ENCODE measurements at places on chromosomes 12 and 14.
A peak's percentile ranks its signal among the peaks of the same experiment; 100 is the strongest.

- H3K4me3 ChIP-seq = no peak overlapping the region
- H3K36me3 ChIP-seq = no peaks in the 10 kb centered on the region
- no peak for DNase-seq
- H3K27ac ChIP-seq = no peak overlapping the region
- H3K4me1 ChIP-seq = no peaks in the 10 kb centered on the region
- H3K27me3 ChIP-seq = no peaks in the 10 kb centered on the region
Measured at GRCh38 chr14:33891700-33892099, 59.2 kb downstream of the EGLN3 start.

DNA sequence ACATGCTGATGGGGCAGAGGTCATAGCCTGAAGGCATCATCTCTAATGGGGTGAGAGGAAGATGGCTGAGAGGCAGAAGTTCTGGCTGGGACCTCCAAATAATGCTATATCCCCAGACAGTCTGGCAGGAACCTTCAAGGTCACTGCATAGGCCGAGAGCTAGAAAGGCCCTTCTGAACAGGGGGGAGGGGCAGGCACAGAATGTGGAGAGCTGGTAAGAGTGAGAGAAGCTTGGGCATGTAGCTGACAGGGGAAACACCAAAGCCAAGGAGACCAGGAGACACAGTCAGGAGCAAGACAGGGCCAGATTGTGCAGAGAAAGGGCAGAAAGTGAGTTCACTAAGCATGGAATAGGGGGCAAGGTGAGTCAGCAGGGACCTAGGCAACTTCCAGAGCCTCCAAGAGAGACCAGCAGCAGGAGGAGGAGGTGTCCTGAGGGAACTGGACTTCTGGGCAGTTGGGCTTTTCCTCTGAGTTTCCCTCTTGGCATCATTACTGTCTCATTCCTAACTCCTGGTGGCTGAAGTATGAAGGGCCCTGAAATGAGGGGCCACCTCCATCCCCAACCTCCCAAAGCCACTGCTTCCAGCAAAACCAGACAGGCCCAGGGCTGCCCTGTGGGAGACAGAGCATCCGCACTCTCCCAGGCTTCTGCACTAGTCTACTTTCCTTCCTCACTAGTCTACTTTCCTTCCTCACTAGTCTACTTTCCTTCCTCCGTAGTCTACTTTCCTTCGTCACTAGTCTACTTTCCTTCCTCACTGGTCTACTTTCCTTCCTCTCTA, 17.1 kb downstream of the ANO2 start:
- H3K27me3 ChIP-seq = no peaks in the 10 kb centered on the region
- H3K4me1 ChIP-seq = no peaks in the 10 kb centered on the region
- H3K4me3 ChIP-seq = no peak overlapping the region
- H3K36me3 ChIP-seq = no peaks in the 10 kb centered on the region
- DNase-seq = no peak

- DNase-seq = no peak
- no peaks in the 10 kb centered on the region for H3K4me1 ChIP-seq
- no peak overlapping the region for H3K4me3 ChIP-seq
- no peaks in the 10 kb centered on the region for H3K27me3 ChIP-seq
- H3K36me3 ChIP-seq = no peaks in the 10 kb centered on the region
Measured at GRCh38 chr14:48473944-48474343, 798.5 kb upstream of the MDGA2 start.

GRCh38 chr14:77052281-77053044, 24.0 kb upstream of the IRF2BPL start:
- H3K27me3 ChIP-seq = no peaks in the 10 kb centered on the region
- no peaks in the 10 kb centered on the region for H3K36me3 ChIP-seq
- no peak for DNase-seq
- H3K27ac ChIP-seq = no peak overlapping the region

GRCh38 chr12:124609041-124609989, 41.9 kb upstream of the NCOR2 start:
- H3K36me3 ChIP-seq = no peaks in the 10 kb centered on the region
- H3K4me3 ChIP-seq = no peak overlapping the region
- peak overlapping the region; percentile 22 for H3K27ac ChIP-seq
- peak; percentile 93 for DNase-seq
- no peaks in the 10 kb centered on the region for H3K27me3 ChIP-seq

DNA sequence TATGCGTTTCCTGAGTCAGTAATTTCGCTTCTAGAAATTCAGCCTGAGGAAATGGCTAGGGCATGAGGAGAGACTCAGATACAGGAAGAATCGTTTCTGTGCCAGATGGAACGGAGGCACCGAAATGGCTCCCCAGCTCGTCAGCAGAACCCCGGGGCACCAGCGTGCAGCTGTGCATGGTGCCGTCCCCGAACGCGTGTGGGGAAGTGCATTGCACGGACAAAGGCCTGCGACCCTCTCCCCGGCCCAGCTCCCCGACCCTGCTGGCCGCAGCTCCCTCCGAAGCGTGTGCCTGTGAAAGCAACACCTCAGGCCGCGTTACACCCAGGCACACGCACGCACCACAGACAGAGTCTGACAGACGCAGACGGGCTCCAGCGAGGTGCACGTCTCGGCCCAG, 82.9 kb downstream of the NOC4L start:
- no peaks in the 10 kb centered on the region for H3K4me1 ChIP-seq
- H3K4me3 ChIP-seq = no peak overlapping the region
- peaks cover 4% of the 10 kb centered on the region for H3K27me3 ChIP-seq
- no peak overlapping the region for H3K27ac ChIP-seq
- DNase-seq = peak; percentile 47

DNA sequence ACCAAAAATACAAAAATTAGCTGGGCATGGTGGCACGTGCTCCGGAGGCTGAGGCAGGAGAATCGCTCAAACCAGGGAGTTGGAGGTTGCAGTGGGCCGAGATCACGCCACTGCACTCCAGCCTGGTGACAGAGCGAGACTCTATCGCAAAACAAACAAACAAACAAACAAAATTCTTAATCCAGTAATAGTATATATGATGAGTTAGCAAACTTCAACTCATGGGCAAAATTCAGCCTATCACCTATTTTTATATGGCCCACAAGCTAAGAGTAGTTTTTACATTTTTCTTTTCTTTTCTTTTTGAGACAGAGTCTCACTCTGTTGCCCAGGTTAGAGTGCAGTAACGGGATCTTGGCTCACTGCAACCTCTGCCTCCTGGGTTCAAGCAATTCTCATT, 14.9 kb downstream of the ATF7 start:
- no peak overlapping the region for H3K4me3 ChIP-seq
- no peak overlapping the region for H3K27ac ChIP-seq
- peaks cover 5% of the 10 kb centered on the region for H3K36me3 ChIP-seq
- no peaks in the 10 kb centered on the region for H3K4me1 ChIP-seq

GRCh38 chr12:64998371-64999147, 122.5 kb downstream of the WIF1 start:
- H3K36me3 ChIP-seq = no peaks in the 10 kb centered on the region
- H3K27me3 ChIP-seq = no peaks in the 10 kb centered on the region
- peak overlapping the region; percentile 53 for H3K27ac ChIP-seq
- no peaks in the 10 kb centered on the region for H3K4me1 ChIP-seq
- no peak overlapping the region for H3K4me3 ChIP-seq

GRCh38 chr12:62724947-62725451, 210.0 kb downstream of the PPM1H start:
- H3K27me3 ChIP-seq = no peaks in the 10 kb centered on the region
- H3K27ac ChIP-seq = peak overlapping the region; percentile 25
- no peaks in the 10 kb centered on the region for H3K4me1 ChIP-seq
- no peak for DNase-seq
- H3K4me3 ChIP-seq = no peak overlapping the region
- H3K36me3 ChIP-seq = no peaks in the 10 kb centered on the region

GRCh38 chr12:28222081-28222700, 31.9 kb downstream of the CCDC91 start:
- no peak overlapping the region for H3K27ac ChIP-seq
- no peaks in the 10 kb centered on the region for H3K27me3 ChIP-seq
- no peaks in the 10 kb centered on the region for H3K4me1 ChIP-seq
- H3K4me3 ChIP-seq = no peak overlapping the region

DNA sequence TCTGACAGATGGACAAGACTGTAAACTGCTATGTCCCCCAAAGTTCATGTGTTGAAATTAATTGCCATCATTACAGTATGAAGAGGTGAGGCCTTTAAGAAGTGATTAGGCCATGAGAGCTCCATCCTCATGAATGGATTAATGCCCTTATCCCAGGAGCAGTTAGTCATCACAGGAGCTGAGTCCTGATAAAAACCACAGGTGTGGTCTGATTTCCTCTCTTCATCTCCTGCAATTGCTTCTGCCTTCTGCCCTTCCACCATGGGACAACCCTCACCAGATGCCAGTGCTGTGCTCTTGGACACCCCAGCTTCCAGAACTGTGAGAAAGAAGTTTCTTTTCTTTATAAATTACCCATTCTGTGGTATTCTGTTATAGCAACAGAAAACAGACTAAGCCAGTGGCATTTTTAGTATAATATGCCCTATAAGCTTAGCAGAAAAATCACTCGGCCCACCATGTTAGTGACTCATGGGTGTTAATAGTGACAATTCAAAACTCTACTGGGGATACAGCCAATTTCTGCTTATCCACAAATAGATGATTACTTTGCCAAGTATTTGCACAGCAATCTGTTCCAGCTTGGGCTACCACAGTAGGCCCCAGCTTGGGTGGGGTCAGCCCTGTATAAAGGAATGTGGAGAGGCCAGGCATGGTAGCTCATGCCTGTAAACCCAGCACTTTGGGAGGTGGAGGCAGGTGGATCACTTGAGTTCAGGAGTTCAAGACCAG, 129.0 kb upstream of the BCL2L14 start:
- H3K27me3 ChIP-seq = no peaks in the 10 kb centered on the region
- DNase-seq = no peak
- H3K4me3 ChIP-seq = no peak overlapping the region
- H3K36me3 ChIP-seq = no peaks in the 10 kb centered on the region

GRCh38 chr12:115998794-115999478, 278.6 kb downstream of the MED13L start:
- H3K27ac ChIP-seq = no peak overlapping the region

DNA sequence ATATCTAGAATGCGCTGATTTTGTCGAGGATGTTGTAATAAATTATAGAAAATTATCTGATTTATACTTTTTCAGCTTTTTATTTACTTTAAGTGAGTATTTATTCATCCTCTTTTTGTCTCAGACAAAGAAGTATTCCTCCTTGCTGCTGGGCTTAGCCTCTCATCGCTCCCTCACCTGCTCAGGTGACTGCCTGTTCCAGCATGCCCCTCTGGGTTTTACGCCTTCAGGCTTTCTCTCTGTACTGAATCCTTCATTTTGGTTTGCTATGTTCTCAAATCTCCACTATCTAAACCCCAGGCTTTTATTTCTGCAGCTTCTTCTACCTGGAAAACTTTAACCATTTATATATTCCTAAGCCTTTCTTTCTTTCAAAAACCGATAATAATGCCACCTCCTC, 1650.9 kb upstream of the SEL1L start:
- H3K4me3 ChIP-seq = no peak overlapping the region
- no peaks in the 10 kb centered on the region for H3K4me1 ChIP-seq
- no peak for DNase-seq
- H3K36me3 ChIP-seq = no peaks in the 10 kb centered on the region
- no peaks in the 10 kb centered on the region for H3K27me3 ChIP-seq
- H3K27ac ChIP-seq = no peak overlapping the region

GRCh38 chr12:89674326-89674942, 34.2 kb downstream of the ATP2B1 start:
- H3K36me3 ChIP-seq = no peaks in the 10 kb centered on the region
- DNase-seq = no peak
- H3K4me1 ChIP-seq = no peaks in the 10 kb centered on the region
- H3K4me3 ChIP-seq = no peak overlapping the region

DNA sequence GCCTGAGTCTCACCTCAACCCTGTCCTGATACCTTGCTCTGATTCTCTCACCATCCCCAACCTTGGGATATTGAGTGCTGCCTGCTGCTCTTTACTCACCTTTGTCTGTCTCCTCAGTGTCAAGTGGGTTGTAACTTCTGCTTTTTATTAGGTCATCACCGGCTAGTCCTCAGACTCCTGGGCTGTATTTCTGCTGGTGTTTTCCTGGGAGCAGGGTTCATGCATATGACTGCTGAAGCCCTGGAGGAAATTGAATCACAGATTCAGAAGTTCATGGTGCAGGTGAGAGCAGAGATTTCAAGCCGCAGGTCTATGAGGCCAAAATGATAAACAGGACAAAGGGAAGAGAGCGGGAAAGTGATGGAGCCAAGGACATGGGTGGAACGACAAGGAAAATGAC, 498 bp downstream of the SLC39A2 start:
- no peak for DNase-seq
- no peak overlapping the region for H3K4me3 ChIP-seq
- no peak overlapping the region for H3K27ac ChIP-seq
- no peaks in the 10 kb centered on the region for H3K4me1 ChIP-seq
- H3K27me3 ChIP-seq = no peaks in the 10 kb centered on the region

DNA sequence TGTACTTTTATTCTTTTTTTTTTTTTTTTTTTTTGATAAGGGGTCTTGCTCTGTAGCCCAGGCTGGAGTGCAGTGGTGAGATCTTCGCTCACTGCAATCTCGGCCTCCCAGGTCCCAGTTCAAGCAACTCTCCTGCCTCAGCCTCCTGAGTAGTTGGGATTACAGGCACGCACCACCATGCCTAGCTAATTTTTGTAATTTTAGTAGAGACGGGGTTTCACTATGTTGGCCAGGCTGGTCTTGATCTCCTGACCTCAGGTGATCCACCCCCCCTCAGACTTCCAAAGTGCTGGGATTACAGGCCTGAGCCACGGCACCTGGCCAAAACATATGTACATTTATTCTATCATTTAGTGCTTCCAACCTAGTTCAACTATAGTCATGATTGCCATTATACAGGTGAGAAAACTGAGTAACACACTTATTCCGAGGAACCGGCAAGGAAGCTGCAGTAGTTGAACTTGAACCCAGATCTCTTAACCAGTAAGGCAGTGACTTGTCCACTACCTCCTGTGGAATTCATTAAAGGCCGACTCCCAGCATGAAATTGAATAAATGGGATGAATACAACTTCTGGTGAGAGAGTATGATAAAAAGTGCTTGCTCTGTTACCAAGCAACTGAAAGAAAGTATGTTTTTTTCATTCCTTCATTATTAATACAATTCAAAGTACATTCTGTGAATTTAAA, 755 bp upstream of the ATF7IP start:
- peak overlapping the region; percentile 60 for H3K4me3 ChIP-seq
- H3K27me3 ChIP-seq = no peaks in the 10 kb centered on the region
- H3K4me1 ChIP-seq = no peaks in the 10 kb centered on the region
- peak overlapping the region; percentile 97 for H3K27ac ChIP-seq
- H3K36me3 ChIP-seq = no peaks in the 10 kb centered on the region
- DNase-seq = no peak

DNA sequence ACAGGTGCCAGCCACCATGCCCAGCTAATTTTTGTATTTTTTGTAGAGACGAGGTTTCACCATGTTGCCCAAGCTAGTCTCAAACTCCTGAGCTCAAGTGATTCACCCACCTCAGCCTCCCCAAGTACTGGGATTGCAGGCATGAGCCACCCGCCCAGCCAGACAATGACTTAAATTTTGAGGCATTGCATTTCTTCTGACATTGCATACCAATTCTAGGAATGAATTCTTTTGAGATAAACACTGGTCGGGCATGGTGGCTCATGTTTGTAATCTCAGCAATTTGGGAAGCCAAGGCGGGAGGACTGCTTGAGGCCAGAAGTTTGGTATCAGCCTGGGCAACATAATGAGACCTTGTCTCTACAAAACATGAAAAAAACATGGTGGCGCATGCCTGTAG, 2.5 kb upstream of the CELA1 start:
- no peaks in the 10 kb centered on the region for H3K36me3 ChIP-seq
- no peaks in the 10 kb centered on the region for H3K4me1 ChIP-seq
- H3K27ac ChIP-seq = no peak overlapping the region
- H3K4me3 ChIP-seq = no peak overlapping the region
- no peaks in the 10 kb centered on the region for H3K27me3 ChIP-seq
- no peak for DNase-seq

GRCh38 chr12:70486588-70486987, 120.5 kb downstream of the KCNMB4 start:
- DNase-seq = no peak
- H3K36me3 ChIP-seq = no peaks in the 10 kb centered on the region
- no peaks in the 10 kb centered on the region for H3K4me1 ChIP-seq

Measured in pancreas (tissue), 10 donors.